Suppressor macrophage (primary cell): ENCODE measurements at places on chromosomes 1 and 21.

GRCh38 chr1:113538225-113538624, 147.9 kb downstream of the MAGI3 start:
- no peak for DNase-seq

DNA sequence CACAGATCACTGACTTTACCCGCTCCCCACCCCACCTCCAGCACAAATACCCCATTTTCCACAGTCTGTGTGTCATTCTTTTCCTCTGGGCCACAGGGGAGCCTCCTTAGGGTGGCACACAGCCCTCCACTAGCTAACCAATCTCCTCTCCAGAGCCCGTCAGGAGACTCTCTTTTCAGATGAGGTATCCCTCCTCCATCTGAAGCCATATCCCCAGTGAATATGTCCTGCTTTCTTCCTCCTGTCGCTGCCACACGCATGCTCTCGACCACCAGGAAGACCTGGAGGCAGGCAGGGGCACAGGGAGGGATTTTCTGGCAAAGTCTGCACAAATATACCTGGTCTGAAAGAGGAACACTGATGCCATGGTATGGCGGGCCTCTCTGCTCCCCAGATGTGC, 635 bp downstream of the ZNF648 start:
- DNase-seq: no peak

GRCh38 chr21:24027396-24027795, 1579.9 kb downstream of the MRPL39 start:
- no peak for DNase-seq

DNA sequence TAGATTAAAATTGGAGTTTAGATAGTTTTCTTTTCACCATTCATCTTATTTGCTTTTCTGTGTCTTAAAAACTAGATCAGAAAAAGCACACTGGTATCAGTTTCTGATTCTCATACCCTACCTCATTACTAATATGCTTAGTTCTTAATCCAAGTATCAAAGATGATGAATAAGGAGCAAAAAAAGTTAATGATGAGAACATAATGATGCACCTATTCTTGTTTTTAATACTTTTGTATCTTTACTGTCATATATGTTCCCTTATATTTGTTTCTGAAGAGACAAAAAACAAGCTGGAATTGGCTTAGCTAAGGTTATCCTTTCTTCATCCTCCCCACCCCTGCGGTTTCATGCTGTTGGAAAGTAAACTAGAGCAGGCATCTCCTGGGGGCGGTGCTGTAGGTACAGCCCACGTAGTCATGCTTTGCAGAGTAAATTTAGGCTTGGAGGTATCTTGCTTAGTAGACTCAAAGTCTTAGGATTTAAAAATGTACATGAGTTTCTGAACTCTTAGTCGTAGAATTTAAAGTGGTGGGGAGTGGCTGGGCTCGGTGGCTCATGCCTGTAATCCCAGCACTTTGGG, 16.4 kb downstream of the CNIH4 start:
- DNase-seq: no peak

GRCh38 chr1:58435376-58435775, 111.2 kb downstream of the OMA1 start:
- DNase-seq: peak; percentile 52

DNA sequence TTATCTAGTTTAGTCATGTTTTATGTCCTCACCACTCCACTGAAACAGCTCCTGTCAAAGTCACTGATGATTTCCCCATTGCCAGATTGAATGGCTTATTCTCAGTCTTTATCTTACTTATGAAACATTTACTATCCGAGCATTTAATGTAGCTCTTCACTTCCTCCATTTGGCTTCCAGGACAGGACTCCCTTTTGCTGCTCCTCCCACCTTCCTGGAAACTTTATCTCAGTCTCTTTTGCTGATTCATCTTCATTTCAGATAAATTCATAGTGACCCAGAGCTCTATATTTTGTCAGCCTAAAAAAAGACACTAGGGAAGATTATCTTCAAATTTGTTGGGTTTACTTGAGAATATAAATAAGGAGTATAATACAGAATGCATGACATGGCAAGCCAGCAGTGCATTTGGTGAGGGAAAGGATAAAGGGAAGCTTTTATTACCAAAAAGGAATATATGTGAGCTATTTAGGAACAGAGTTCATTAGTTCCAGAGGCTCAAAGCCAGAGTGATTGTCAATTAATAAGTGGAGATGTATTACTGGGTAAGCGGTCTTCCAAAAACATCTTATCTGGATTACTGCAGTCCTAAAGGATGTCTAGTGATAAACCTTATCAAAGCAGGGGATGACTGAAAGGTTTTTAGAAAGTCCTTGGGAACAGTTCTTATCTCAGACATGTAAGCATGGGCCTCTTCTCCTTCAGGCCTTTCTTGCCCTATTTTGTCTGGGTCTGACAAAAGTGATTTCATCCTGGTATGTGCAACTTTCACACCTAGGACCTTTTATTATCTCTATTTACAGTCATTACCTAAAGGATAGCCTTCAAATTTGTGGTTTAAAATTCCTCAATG, 25.6 kb downstream of the IL23R start:
- DNase-seq: no peak

GRCh38 chr1:85681087-85681486, 27.1 kb downstream of the ZNHIT6 start:
- no peak for DNase-seq
